Stimulated activated naive CD4-positive, alpha-beta T cell treated with Interleukin-2 at 50 U/mL for 16 hours (primary cell): ENCODE measurements at places on chromosomes 4 and X.

DNA sequence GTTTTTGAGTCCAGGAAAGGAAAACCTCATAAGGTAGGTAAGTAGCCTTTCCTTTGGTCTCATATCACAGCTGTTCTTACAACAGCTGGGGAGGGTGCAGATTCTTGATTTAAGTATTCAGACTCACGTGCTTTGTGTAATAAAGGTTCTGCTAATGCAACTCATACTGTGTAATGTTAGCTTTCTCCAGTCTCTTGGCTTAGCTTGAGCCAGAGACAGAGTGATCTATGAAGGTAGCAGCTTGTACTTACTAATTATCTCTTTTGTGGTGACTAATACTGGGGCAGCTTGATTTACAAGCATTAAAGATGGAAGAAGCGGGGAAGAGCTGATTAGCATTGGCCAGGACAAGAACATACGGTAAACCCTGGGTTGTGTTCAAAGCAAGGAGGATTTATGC is 80.3 kb downstream of the LNX1 start:
- no peak for DNase-seq

DNA sequence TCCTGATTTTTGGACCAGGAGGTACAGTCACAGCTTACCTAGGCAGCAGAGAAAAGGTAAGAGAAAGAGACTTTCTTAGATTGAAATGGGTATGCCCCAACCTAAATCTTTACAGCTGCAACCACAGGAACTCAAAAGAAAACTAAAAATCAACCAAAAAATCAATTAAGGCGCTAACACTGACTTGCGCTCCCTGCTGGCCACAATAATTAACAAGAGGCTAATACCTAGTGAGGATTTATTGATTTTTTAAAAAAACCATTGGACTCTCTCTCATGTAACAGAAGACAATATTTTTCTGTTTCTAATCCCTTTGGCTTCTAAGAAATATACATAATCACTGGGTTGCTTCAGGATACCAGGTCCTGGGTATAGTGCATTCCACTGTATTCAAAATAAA is 153.9 kb upstream of the TENM3 start:
- no peak for DNase-seq

GRCh38 chr4:7917669-7918068 is 22.0 kb downstream of the AFAP1 start:
- DNase-seq: no peak

DNA sequence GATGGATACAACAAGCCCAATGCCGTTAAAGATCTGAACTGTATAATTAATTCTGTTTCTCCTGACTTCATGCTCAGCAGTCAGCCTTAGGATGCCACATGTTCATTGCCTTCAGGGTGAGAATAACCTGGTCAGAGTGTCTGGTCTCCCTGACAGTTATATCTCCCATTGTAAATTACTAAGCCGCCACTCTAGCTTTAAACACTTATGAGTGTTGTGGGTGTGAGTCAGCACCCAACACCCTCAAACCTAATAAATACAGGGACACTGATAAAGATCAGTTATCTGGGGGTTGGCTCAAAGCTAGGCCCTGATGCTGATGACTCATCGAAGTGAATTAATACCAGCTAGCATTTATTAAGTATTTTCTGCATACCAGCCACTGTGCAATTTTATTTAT is 64.9 kb upstream of the DYNLT3 start:
- no peak for DNase-seq

- DNase-seq: no peak
Measured at GRCh38 chrX:19349264-19349663, 5.5 kb downstream of the PDHA1 start.

GRCh38 chr4:147683188-147683591 is 773 bp downstream of the PRMT9 start:
- peak; percentile 4 for DNase-seq

GRCh38 chrX:37825215-37825842 is 22.0 kb downstream of the DYNLT3 start:
- DNase-seq: peak; percentile 23

GRCh38 chr4:14783011-14783877 is 219.0 kb upstream of the CPEB2 start:
- peak; percentile 12 for DNase-seq

GRCh38 chr4:182876427-182876826 is 40.8 kb downstream of the DCTD start:
- no peak for DNase-seq

- no peak for DNase-seq
Measured at GRCh38 chr4:123378794-123379193, 17.8 kb upstream of the SPRY1 start.

- DNase-seq: no peak
Measured at GRCh38 chr4:161664740-161665139, 499.1 kb downstream of the FSTL5 start.

DNA sequence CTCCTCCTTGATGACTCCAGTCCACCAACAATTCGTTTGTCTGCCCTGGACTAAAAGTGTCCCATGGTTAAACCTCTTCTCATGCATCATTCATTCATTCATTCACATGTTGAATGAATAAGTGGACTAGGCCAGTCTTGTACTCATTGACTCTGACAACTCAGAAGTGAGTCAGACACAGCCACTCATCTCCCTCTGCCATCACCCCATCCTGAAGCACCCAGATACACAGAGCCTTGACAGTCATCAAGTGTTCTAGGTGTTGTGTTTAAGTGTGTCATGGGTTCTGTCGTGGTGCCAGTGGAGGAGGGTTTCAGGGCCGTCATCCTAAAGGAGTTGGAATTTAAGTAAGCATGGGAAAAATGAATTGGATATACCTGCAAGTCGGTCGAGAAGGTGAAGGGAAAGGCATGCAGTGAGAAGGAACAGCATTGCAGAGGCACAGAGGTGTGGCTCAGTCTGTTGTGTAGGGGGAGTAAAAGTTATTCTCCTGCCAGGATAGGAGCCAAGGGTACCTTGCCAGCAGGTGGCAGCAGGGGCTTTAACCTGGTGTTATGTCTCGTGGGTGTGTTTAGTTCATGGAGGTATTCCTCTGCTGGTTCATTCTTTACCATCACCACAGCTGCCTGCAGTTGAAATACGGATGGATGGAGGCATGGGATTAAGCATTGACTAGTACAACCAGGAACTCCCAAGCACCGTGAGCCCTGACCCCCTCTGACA is 18.3 kb downstream of the MAGED2 start:
- no peak for DNase-seq

GRCh38 chr4:159051245-159052071 is 51.4 kb upstream of the RAPGEF2 start:
- no peak for DNase-seq

GRCh38 chrX:47840111-47840510 is 3.4 kb downstream of the ZNF81 start:
- DNase-seq: no peak

DNA sequence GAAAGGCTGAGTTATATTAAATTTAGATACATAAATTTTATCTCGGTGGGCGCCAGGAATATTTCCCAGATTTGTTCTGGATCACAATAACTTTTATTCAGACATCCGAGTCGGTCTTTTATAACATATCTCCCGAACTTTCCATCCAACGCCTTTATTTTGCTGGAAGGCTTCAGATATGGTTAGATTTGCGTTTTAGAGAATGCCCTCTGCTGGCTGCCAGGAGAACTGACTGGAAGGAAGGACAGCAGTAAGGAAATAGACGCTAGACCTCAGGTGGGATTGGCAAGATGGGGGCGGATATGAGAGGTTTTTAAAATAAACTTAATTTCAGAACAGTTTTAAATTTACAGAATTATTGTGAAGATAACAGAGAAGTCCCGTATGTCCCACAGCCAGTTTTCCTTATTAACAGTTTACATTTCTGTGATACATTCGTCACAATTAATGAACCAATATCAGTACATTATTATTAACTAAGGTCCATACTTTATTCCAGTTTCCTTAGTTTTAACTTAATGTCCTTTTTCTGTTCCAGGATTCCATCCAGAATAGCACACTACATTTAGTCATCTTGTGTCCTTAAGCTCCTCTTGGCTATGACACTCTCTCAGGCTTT is 4.6 kb upstream of the KANTR start:
- DNase-seq: no peak

DNA sequence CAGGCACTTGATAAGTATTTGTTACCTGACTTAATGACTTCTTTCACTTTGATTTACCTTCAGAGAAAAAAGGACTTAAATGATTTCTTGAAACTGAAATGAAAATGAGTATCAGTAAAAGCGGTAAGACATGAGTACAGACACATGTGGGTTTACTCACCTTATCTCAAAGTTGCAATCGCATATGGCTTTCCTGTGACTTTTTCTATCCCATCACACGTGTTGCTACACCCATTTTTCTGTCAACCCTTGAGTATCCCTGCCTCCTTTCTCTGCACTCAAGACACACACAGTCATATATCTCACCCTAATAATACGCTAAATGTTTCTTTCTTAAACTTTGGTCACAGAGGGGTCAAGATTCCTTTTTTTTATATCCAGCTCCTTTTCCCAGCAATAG is 11.0 kb upstream of the ARHGEF38 start:
- DNase-seq: no peak

- DNase-seq: no peak
Measured at GRCh38 chr4:1218634-1219565, 30.0 kb downstream of the CTBP1 start.

DNA sequence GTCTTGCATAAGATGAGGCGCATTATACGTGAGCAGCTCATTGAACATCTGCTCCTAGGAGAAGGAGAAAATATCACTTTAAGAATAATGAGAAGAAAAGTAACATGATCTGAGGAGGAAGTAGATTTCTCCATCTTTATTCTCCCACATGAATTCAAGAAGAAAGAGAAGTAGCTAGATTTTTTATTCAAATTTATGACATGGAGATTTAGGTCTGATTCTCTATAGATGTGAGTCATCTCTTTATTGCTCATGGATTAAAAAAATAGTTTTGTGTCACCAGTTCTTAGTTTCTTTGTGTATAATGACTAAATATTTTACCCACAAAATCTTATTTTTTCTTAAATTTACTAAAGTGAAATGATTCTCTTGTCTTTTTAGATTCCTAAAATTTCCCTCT is 40.4 kb downstream of the HPGDS start:
- DNase-seq: no peak

GRCh38 chr4:167424341-167425256 is 190.3 kb upstream of the SPOCK3 start:
- no peak for DNase-seq

DNA sequence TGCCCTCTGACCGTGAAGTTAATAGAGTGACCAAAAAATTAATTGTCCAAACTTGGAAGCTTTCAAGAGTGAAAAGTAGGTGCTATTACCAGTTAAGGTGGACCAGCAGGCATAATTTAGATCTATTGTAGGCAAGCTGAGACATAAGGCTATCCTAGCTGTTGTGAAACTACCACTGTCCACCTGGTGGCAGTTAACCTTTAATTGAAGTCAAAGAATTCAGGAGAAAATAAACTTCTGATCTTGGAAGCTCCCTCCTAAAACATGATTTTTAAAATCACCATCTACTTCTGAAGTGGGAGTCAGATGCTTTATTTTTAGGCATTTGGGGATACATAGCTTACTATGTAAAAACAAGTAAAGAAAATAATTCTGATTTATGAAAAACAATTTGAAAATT is 636.3 kb upstream of the HTR2C start:
- no peak for DNase-seq

DNA sequence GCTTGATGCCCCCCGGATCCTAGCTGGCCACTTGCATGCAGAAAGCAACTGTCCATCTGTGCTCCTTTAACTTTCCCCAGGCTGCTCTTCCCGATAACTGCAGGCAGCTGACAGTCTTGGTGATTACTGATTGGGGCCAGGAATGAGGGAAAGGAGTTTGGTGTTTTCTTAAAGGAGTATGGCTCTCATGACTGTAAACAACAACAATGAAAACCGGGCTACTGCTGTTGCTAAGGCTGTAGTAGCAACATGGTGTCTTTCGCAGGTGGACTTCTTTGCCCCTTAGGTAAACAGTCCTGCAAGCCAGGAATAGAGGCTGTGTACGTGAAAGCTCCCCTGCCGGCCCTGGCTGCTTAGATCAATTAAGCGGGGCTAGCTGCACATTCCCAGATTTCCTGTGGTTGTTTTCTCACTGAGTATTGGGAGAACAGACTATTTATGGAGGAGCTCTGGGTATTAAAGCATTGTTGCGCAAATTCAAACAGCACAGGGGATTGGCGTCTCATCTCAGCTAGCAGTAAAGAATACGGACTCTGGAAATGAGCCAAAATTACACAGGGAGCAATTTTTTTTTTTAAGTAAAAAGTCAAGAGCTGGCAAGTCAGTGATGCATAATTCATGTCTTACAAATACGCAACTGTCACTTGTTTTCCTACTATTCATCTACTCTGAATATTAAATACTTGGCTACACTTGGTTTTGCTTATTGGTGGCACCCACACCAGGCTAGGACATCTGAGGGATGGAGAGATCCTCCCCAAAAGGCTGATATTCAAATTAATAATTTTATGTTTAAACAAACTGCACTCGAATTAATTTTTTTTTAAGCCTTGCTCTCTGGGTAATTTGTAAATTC is 61.6 kb upstream of the NAP1L5 start:
- DNase-seq: no peak

- DNase-seq: no peak
Measured at GRCh38 chr4:129583868-129584267, 487.9 kb downstream of the C4orf33 start.
